ENCODE measurements at places on chromosomes 2 and 18.

GRCh38 chr2:172726172-172726735 is 9.4 kb upstream of the RAPGEF4 start:
- no peak for DNase-seq

- no peak for DNase-seq
Measured at GRCh38 chr18:23324056-23324811, 128.9 kb upstream of the RIOK3 start.

DNA sequence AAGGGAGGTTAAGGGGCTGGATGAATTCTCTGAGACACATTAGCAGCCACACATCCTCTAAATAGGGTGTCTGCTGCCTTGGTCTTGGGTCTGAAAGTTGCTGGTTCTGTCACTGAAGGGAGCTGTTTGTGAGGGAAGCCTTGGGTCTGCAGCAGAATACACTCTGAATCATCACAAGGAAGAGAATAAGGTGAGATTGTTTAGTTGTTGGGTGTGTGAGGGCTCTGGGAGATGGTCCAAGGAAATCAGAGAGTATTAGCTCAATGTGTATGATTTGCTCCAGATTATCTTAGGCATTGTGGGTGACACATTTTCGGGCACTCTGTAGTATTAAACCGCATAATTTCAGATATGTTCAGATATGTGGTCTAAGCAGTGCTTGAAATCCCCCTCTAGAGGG is 548.5 kb downstream of the SLC4A3 start:
- DNase-seq, result no peak

DNA sequence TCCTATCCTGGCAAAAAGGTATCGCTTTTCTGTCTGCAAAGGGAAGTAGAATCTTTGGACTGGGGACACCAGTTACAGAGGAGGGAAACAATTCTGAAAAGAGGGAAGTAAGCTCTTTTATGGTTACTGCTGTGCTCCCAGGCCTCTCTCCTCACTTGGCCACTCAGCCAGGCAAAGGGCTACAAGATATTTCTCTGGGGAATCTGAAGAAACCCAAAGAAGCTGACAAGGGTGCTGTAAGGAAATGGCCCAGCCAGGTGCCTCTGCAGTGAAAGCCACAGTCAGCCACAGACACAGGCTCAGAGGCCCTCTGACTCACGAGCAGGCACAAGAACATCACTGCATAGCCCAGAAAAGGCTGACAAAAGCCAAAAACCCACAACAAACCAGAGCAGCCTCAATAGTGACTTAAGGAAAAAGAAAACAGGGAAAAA is 5.8 kb downstream of the HDLBP start:
- DNase-seq, result peak; percentile 88

DNA sequence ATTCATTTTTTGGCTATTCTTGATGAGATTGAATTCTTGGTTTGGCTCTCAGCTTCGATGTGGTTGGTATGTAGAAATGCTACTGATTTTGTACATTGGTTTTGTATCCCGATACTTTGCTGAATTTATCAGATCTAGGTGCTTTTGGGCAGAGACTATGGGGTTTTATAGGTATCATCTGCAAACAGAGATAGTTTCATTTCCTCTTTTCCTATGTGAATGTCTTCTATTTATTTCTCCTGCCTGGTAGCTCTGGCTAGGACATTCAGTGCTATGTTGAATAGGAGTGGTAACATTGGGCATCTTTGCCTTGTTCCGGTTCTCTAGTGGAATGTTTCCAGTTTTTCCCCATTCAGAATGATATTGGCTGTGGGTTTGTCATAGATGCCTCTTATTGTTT is 5.5 kb upstream of the TACR1 start:
- DNase-seq, result no peak

- DNase-seq, result no peak
Measured at GRCh38 chr2:38982498-38982897, 92.8 kb downstream of the ARHGEF33 start.

- DNase-seq, result no peak
Measured at GRCh38 chr2:165173215-165173614, 30.6 kb downstream of the SCN3A start.
